ENCODE measurements at places on chromosomes 4 and X.

DNA sequence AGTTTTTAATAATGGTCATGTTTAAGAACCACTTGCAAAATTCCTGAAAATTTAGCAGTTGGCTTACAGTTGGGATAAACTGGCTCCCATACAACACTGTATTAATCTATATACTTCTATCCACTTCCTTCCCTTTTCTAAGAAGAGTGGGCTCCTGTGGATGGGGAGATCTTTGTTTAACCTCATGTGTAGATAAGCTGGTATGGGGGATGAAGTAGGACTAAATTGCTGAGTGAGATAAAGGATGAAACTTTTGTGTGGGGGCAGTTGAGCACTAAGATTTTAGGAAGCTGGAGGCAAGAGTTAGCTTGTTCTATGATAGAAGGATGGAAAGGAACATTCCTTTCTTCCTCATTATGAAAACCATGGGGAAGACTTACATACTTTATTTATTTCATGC lies 54.6 kb upstream of the ATP8A1 start:
- no peak for DNase-seq

DNA sequence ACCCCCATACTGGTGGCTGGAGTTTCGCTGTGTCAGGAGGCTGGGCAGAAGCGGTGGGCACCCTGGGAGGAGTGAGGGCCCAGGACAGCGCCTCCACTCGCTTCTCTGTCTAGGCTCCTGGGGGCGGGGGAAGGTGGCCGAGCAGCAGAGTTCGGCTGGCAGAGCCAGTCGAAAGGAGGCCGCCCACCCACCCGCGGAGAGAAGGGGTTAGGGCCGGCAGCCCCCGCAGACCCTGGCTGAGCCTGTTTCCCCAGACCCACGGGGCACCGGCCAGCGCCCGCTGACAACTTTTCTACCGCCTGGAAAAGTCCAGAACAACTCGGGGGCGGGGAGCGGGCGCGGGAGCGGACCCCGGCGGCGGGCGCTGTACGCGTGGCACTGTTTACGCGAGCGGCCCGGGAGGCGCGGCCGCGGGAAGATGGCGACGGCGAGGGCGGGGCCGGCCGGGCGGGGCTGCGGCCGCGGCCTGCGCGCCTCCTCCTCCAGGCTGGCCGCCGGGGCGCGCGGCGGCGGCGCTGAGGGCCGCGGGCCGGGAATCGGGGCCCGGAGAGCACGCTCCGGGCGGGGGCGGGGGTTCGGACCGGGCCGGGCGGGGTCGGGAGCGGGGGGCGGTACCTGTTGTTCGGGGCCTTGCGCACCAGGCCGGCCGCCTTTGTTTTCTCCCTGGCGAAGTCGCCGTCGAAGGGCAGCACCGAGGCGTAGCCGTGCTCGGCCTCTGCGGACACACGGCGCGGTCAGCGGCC lies 628 bp downstream of the MXD4 start:
- DNase-seq: peak; percentile 39

GRCh38 chr4:16160457-16160856 lies 65.8 kb downstream of the TAPT1 start:
- DNase-seq: no peak

DNA sequence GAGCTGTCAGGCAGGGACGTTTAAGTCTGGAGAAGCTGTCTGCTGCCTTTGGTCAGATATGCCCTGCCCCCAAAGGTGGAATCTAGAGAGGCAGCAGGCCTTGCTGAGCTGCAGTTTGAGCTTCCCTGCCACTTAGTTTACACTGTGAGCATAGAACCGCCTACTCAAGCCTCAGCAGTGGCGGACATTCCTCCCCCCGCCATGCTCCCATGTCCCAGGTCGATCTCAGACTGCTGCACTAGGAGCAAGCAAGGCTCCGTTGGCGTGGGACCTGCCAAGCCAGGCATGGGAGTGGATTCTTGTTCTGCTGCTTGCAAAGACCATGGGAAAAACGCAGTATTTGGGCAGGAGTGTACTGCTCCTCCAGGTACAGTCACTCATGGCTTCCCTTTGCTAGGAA lies 24.3 kb downstream of the PLK4 start:
- no peak for DNase-seq

GRCh38 chr4:98452091-98452490 lies 190.9 kb downstream of the RAP1GDS1 start:
- DNase-seq: no peak

DNA sequence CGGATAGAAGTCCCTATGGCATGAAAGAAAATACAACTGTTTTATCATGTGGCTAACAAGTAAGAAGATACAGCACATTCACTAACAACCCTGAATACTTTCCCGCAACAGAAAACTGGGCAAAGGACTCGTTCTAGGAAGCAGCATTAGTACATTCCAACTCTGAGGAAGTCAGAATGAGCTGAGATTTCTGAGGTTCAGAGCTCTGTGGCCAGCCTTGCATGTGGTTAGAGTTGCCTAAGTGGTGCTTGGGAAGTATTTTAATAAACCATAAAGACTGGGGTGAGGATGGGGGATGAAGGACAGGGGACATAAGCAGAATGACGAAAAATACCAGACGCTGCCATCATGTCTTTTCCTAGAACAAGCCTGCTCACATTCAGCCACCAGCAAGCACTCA lies 82.2 kb downstream of the EFHC2 start:
- no peak for DNase-seq

- no peak for DNase-seq
Observed at GRCh38 chr4:148141501-148141900, 300.7 kb downstream of the NR3C2 start.

DNA sequence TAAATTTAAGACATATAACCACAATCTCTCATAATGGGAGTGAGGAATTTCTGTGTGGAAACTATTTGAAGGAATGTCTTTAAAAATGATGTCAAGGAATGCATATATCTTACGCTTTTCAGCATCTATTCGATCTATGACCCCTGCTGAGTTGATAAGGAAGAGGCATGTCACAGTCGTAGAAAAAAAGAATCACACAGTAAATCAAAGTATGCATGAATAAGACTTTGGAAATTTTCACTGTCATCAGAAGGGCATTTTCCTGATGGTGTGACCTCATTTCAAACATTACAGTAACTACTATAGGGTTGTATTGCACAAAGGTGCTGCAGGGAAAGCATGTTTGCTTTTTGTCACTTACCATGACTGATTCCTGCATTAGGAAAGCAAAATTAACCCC lies 41.5 kb downstream of the REELD1 start:
- no peak for DNase-seq

GRCh38 chr4:88119943-88120342 lies 38.5 kb downstream of the ABCG2 start:
- no peak for DNase-seq

DNA sequence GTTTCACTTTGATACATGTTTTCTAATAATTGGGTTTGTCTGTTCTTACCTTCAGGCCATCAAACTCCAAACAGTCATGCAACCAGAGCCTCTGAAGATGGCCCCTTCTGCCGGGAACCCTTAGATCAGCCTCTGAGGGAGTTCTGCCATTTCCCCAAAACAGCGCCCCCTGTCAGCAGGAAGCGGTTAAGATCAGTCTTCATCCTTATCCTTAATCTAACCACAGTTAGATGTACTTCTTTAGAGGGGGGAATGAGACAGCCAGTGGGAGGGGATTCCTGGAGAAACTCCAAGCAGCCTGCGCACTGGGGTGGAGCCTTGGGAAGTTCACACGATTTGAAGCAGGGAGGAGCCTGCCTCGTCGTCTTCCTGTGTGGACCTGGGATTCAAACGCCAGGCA lies 185.4 kb downstream of the INPP4B start:
- DNase-seq: no peak

DNA sequence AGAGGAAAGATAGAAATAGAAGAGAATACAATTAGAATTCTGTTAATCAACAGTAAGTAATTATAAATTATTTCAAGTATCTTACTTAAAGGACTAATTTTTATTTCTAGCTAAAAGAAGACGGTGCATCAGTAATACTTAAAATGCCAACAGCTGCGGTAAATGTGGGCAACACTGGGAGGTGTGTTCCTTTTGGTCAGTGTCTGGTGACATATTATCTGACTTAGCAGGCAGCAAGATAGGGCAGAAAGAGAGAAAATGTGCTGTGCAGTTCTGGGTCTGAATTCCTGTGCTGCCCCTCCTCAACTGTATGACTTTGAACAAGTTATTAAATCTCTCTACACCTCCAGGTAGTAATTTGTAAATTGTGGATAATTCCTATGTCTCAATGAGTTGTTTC lies 120.6 kb downstream of the ZNF827 start:
- no peak for DNase-seq

- DNase-seq: no peak
Observed at GRCh38 chr4:2413821-2414610, 4.4 kb downstream of the ZFYVE28 start.

- no peak for DNase-seq
Observed at GRCh38 chr4:124682384-124682783, 30.1 kb downstream of the ANKRD50 start.

DNA sequence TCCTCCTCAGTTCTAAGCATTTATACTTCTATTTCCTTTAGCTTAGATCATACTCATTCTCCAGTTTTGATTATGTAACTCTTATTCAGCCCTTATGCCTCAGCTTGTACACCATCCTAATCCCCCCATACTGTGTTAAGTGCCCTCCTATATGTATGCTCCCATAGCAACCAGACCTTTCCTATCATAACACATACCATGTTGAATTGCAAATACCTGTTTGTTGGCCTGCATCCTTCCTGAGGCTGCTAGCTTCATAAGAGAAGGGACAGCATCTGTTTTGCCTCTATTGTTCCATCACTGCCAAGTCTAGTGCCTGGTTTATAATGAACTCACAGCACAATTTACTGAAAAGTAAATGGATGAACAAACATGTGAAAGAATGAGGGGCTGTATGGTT lies 443.7 kb downstream of the CENPC start:
- DNase-seq: no peak

DNA sequence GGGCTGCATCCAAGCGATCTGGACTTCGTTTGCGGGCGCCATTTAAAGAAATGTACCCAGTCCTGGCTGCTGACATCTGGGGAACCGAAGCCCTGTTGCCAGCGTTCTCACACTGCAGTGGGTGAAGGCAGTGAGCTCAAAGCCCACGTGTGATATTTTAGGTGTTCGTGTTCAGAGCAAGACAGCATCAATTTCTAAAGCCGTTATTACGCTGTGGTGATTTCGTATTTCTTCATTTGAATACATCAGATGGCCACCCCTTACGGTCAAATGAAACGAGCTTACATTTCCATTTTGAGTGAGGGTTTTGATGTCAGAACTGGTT lies 376 bp upstream of the C4orf36 start:
- DNase-seq: no peak

DNA sequence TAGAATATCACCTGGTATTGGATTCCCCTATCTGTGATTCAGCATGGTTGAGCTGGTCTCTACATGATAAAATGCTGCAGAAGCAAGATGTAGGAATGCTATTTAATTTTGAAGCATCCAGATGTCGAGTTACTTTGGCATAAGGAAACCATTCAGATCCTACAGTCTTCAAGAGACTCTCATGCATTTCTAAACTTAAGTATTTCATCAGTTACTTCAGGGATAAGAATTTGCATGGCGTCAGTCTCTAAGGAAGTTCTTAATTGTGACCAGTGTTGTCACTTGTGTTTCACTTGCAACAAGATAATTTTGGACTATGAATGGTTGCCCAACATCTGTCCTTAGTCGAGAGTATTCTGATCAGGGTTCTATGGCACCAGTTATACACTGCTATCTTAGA lies 192.4 kb downstream of the CCNG2 start:
- DNase-seq: no peak

DNA sequence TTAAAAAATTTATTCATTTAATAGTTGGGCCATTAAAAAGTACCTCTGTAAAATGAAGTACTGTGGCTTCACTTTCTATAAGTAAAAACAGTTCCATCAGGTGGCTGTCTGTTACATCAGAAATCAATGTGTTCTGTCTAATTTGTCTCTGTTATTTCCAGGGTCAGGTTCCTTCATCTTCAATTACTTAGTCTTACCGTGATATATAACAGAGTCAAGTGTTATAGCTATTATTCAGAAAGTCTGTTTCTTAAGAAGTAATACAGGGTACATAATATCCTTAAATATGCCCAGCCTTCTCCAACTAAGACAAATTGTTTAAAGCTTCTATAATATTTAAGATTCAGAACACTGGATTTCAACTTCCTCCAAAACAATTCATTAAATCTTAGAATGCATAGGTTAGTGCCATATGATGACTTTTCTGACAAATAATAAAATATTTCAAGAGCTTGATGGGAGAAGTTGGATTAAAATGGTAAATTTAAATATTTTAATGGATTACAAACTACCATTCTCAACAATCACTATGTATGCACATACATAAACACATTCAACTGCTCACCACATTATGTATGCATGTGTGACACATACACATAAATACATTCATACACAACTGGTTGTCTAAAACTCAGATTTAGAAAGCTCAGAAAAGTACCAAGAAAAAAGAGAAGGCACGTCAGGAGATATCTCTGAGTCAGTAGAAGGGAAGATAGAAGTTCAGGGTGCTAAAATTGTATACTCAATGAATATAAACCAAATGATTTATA lies 268.5 kb downstream of the PRDM5 start:
- no peak for DNase-seq

GRCh38 chrX:32778965-32779364 lies 432.4 kb downstream of the DMD start:
- DNase-seq: no peak

GRCh38 chr4:118085700-118086099 lies 51.4 kb downstream of the NDST3 start:
- DNase-seq: no peak

- no peak for DNase-seq
Observed at GRCh38 chr4:99628040-99628439, 29.6 kb downstream of the C4orf54 start.

DNA sequence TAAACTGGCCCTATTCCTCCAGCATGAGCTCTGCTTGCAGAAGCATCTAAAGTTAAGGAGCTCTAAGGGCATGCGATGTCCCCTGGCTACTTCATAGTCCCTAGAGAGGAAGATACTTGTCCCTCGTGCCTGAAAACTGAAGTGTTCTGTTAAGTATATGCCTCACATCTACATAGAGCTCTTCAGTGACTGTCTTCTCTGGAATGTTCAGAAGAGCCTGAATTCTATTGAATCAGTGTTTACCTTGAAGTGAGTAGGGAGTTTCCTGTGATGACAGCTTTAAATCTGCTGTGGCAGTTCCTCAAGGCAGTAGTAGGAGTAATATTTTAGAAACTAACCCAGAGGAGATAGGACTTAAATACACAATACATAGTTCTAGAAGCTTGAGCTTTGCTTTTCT lies 111.2 kb downstream of the ZNF518B start:
- DNase-seq: no peak

DNA sequence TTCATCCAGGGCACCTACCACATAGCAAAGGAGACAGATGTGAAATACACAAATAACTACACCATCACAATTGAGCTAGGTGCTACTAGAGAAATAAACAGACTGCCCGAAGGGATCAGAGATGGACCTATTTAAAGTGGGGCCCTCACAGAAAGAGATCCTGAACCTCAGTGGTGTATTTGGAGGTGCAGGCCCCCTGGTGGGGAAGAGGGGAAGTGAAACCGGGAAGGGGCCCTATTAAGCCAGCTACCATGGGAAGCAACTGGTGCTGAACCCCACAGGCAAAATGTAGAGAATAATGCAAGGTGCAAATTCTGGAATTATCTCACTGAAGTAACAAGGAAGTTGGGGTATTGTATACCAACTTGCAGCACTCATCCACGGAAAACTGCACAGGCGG lies 78.6 kb upstream of the FAM9A start:
- DNase-seq: no peak

Data from activated T-cell treated with anti-CD3 and anti-CD28 coated beads for 1 hour (primary cell).